Ovary (tissue), 10 donors: ENCODE measurements at places on chromosomes 6 and 20.

DNA sequence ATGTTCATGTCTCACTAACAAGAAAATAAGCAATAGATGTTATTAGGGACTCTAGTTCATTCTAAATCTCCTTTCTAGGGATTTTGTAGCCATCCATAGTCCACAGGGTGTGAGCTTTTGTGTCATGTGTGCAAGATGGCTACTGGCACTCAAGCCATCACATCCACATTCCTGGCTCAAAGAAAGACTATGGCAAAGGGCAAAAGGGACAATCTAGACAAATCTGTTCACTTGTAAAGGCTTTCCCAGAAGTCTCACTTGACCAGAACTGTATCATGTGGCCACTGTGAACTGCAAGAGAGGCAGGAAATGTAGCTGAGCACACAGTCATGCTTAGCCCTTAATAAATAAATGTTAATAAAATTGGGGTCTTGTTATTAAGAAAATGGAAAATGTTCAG is 212.6 kb upstream of the EXOC2 start:
- no peak for DNase-seq

- DNase-seq, result no peak
These were observed 216.5 kb downstream of the ZMYND8 start for GRCh38 chr20:47139934-47140535.

- no peak for DNase-seq
These were observed 322.2 kb downstream of the SOX4 start for GRCh38 chr6:21915707-21916260.

GRCh38 chr6:160417550-160417949 is 69.4 kb downstream of the SLC22A3 start:
- DNase-seq, result no peak

DNA sequence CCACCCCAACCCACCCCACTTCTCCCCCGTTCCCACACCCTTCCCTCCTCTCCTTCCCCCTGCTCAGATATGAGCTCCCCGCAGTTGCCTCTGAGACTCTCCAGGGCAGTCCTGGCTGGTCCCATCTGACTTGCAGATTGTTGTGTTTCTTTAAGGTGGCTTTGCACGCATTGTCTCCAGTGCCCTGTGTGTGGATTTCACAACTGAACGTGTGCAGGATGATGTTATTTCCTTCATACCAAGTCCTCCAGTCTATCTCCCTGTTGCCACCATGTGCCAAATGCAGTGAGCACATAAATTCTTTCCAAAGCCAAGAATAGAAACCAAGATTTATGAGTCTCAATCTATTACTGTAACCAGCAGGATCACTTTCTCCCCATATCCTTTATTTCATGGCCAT is 79.1 kb downstream of the TMEM242 start:
- DNase-seq, result no peak

- DNase-seq, result peak; percentile 54
These were observed 4.8 kb downstream of the LBP start for GRCh38 chr20:38350879-38351775.
